ENCODE measurements at places on chromosomes 13 and 19. TPM values are rescaled to one million over a fixed set of nuclear protein-coding genes. Genes with fewer than 3 reads are reported as not detected.

The ANGPTL4 gene
- polyA plus RNA-seq: not detected

The IGSF23 gene
- not detected for polyA plus RNA-seq

The TRIM28 gene
- 31.4 TPM for polyA plus RNA-seq

The ZNF724 gene
- not detected for polyA plus RNA-seq

The ARHGEF18 gene
- 6.1 TPM for polyA plus RNA-seq

All from Purkinje cell (primary cell).